ENCODE measurements at places on chromosomes 13 and 19. TPM values are rescaled to one million over a fixed set of nuclear protein-coding genes. Genes with fewer than 3 reads are reported as not detected.

- no peak for DNase-seq
Observed at GRCh38 chr13:30971575-30971974, 39.1 kb downstream of the TEX26 start.

DNA sequence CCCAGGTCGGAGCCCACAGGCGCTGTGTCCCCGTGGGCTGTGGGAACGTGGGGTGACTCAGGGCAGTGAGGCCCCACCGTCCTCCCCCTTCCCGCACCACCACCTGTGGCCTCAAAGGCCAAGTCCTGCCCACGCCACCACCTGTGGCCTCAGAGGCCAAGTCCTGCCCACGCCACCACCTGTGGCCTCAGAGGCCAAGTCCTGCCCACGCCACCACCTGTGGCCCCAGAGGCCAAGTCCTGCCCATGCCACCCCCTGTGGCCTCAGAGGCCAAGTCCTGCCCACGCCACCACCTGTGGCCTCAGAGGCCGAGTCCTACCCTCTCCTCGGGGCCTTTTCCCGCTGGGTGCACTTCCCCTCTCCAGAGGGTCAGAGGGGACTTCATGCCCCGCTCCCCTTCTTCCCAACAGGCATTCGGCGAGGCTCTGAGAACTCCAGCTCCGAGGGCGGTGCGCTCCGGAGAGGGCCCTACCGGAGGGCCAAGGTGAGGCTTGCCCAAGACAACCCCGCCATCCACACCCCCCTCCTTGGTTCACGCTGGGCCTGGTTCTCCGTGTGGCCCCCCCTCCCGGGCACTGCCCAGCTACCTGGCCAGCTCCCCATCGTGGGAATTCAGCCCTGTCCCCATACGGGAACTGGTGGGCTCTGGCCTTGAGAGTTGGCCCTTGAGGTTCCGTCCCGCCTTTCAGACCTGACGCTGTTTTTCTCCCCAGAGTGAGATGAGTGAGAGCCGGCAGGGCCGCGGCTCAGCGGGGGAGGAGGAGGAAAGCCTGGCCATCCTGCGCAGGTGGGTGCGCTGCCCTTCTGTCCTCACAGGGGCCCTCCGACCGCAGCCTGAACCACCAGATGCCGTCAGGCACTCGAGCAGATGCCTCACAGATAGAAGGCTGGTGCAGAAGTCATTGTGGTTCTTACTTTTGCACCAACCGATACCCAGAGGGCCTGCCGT, 27.4 kb upstream of the F7 start:
- peak; percentile 46 for DNase-seq

PNKP gene
- total RNA-seq = 84.3 TPM

- no peak for DNase-seq
Observed at GRCh38 chr19:32343550-32344262, 1.7 kb upstream of the ZNF507 start.

GRCh38 chr19:48752496-48753365, at the start of gene FUT1:
FUT1 (minus strand) TSS chr19:48752641; CDS start chr19:48751281, 1,360 bp downstream.
- DNase-seq = peak; percentile 77

DNA sequence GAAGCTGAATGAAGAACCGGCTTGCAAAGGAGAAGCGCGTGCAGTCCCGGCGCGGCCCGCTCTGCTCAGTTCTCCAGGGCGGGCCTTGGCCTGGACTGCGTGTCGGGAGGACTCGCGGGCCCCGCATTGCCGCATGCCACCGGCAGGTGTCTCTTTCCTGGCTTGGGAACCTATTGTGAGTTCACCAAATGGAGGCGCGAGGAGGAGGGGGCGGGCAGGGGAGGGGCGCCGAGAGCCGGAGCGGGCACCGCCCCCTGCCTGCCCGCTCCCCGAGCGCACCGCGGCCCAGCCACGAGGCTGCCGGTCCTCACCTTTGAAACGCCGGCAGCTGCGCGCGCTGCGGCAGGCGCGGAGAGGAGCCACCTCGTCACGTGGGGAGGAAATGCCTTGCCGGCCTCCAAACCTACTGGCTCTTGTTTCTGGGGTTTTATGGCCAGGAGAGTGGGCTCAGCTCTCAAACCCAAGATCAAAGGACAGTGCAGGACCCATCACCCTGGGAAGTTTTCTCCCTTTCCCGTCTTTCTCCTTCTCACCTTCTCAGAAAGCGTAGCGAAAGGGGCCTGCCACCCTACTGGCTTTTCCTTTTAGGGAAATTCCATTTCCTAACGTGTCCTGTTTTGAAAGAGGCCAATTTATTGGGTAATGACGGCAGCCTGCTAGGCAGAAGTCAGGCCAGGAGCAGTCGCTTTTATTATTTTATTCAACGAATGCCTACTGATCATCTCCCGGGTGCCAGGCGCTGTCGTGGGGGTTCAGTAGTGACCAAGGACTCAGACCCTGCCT, 13.8 kb upstream of the UBE2L5 start:
- DNase-seq = peak; percentile 97

- no peak for DNase-seq
Observed at GRCh38 chr19:41601771-41602170, 25.1 kb downstream of the CEACAM4 start.

ATP8A2 gene
- total RNA-seq = 3.6 TPM

CCL25 gene
- not detected for total RNA-seq

DNA sequence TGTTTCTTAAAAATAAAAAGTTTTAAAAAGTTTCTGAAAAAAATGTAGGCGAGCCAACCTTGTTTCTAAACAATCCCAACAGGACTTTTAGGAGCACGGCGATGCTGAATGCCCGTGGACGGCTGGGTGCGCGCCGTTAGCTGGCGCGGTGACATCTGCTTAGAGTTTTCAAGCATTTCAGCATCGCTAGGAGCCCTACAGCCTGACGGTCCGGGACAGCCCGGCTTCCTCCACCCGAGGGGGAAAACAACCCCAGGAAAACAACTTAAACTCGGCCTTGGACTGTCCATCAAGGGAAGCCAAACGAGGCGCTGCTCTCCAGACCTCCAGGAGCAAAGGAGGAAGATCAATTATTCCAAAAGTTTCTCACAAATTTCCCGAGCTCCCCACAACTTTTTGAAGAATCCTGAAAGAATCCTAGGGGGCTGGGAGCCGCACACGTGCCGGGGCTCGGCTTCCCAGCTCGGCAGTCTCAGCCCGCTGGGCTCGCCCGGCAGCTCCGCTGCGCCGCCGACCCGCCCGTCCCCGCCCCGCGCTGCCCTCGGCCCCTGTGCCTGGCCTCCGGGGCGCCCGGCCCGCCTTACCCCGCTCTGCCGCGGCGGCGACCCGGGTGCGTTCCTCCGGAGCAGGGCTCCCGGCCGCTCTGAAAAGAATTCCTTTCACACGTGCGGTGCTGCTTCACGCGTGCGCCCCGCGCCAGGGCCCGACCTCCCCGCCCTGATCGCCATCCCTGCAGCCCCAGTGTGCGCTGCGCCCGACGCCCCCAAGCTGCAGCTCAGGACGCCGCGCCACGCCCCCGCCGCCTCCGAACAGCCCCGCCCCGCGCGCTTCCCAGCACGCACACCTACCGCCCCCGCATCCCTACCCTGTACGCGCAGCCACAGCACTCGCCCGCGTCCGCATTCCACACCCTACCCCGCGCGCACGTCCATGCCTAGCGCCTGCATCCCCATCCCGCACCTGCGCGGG, at the start of gene GJA3:
TSS of gene GJA3 (minus strand) at position 747 of the 969 bp plus-strand sequence. CDS start 17,764 bp downstream, outside the sequence.
- peak; percentile 62 for DNase-seq

CEACAM7 gene
- total RNA-seq = 753 TPM

LMTK3 gene
- 2.6 TPM for total RNA-seq

- DNase-seq = no peak
Observed at GRCh38 chr19:14167576-14168138, 31.3 kb upstream of the ASF1B start.

ZNF700 gene
- 25.2 TPM for total RNA-seq

DNA sequence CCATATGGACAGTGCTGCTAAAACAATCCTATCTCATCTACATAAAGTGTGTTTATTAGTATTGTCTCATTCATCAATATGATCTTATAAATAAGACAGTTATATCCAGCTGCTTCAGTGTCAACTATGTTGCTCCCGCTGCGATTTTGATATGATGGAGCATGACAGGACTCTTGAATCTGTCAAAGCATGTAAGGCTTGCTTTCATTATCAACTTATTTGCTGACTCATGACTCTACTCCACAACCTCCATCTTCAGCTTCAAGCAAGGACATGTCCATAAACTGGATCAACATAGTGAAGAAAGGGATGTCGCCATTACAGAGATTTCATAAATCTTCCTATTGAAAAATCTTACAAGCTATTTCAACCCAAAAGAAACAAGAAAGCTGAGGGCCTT, 2812.6 kb downstream of the PCDH9 start:
- no peak for DNase-seq

SPHK2 gene
- total RNA-seq = 50.2 TPM

DNA sequence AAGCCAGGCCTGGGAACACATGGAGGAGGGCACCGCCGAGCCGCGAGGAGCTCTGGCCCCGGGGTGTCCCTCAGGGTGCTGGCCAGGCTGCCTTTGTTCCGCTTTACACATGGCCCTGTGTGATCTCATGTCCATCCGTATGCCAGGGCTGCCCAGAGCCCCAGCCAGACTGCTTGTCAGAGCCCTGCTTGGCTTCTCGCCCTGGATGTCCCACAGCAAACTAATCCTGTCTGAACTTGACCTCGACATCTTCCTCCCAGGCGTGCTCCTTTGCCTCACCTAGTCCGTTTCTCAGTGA, 14.3 kb downstream of the BCKDHA start:
- no peak for DNase-seq

- no peak for DNase-seq
Observed at GRCh38 chr13:30607908-30608307, 9.8 kb upstream of the USPL1 start.

- no peak for DNase-seq
Observed at GRCh38 chr13:40681341-40682146, 15.1 kb upstream of the FOXO1 start.

DNA sequence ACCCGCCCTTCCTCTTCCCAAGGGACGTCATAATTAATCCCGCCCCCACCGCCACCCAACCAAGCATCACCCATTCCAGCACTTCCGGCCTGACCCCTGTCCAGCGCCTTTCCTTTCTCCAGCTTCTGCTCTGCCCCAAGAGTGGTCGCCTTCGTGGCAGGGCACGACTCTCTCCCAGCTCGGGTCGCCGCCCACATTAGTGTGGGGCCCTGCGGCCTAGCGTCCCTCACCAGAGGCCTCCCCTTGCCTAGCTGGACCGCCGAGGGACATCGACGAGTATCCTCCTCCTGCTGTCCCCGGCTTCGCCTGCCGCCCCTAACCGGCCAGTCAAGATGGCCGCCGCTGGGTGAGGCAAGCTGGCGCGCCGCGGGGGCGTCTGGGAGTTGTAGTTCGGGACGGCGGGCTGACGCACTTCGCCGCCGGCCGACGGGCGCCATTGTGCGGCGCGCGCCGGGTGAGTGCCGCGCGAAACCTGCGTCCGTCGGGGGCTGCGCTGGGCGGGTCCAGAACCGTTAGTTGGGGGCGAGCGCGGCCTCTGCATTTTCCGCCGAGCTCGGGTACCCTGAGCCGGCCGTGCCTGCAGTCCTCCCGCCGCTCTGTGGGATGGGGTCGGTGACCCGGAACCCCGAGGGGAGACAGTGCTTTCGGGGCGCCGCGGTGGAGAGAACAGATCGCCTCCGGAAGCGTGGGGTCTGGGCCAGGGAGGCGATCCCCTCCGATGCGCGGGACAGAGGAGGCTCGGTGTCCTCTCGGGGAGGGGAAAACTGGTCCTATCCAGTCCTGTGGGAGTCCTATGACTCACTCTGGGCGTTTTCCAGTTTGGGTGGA, at the start of gene ZNF274:
TSS of gene ZNF274 (plus strand) at position 73 of the 828 bp plus-strand sequence. CDS start 905 bp downstream, outside the sequence.
- peak; percentile 92 for DNase-seq

- DNase-seq = no peak
Observed at GRCh38 chr13:100497389-100497788, 91.2 kb downstream of the GGACT start.

GRCh38 chr19:44277331-44277730, 17.6 kb downstream of the ZNF233 start:
- DNase-seq = no peak

DNA sequence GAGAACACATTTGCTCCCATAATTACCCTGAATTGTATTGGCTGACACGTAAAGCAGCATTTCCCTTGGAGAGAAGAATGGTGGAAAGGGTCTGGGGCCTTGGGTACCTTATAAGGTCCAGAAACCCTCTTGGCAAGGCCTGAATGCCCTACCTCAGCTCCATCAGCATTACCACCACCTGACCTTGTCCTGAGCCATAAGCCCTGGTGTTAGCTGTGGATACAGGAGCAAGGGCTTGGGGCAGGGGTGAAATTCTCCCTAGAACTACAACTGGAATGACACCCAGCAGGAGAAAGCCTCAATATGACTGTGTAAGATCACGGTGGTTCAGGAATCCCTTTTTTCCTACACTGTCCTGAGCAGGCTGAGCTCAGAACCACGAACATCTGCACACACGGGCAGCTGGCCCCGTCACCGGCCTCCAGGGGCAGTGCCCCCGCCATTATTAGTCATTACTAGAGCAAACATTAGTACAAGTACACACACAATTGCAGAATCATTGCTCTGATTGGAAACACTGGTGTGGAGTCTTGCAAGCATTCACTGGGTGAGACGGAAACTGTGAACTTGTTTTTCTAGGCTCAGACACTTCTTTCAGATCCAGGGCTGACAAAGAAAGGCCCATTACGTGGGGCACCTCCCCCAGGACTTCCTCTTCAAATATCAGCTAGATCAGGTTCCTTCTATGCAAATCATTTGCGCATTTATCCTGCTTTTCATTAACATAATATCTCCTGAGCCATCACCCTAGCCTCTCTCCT, 26.8 kb upstream of the MTIF3 start:
- no peak for DNase-seq

DNA sequence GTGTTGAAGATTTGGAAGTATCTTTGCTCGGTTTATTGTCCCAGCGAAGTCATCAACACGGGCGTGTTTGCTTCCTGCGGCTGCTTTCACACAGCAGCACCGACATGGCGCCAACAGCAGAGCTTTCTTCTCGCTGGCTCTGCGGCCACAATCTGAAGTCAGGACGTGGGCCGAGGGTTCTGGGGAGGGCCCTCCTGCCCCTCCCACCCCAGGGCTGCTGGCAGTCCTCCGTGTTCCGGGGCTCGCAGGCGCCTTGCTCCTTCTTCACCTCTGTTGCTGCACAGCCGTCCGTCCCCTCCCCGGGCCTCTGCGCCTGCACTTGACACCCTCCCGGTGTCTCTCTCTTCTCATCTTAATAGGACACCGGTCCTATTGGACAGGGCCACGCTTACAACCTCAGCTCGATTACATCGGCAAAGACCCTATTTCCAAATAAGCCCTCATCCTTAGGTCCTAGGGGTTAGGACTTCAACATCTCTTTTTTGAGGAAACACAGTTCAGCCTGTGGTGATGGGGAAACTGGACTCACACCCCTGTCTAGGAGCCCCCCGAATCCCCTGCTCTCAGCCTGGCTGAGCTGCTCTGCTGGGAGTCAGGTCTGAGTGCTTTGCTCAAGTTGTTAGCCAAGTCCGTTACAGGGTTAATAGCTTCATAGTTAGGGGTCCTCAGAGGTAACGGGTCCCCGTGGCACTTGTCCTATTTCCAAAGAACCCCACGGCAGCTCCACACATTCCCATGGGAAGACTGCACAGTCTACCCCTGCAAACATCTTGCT, 2.7 kb upstream of the TEX29 start:
- DNase-seq = no peak

Measured in mucosa of descending colon (tissue), 3 donors.